ENCODE measurements at places on chromosomes 5 and 9. TPM values are rescaled to one million over a fixed set of nuclear protein-coding genes. Genes with fewer than 3 reads are reported as not detected.

The GLRA1 gene
- not detected for total RNA-seq

The PPP1R26 gene
- total RNA-seq = 32.7 TPM

The FOXD4L5 gene
- total RNA-seq = 0.13 TPM

The TCERG1 gene
- 105 TPM for total RNA-seq

The SCGB3A2 gene
- total RNA-seq = 63.6 TPM

The C5orf46 gene
- total RNA-seq = not detected

The SPATA31C1 gene
- total RNA-seq = not detected

The FAXDC2 gene
- 3.7 TPM for total RNA-seq

The VCAN gene
- total RNA-seq = 393 TPM

The MCC gene
- 18.3 TPM for total RNA-seq

The PSAT1 gene
- 317 TPM for total RNA-seq

The CER1 gene
- total RNA-seq = 3.4 TPM

Measured in H1 (cell line).